ENCODE measurements at places on chromosomes 4 and X.

GRCh38 chrX:85859426-85859825 is 187.9 kb downstream of the CHM start:
- no peak overlapping the region for H3K4me3 ChIP-seq
- no peak for DNase-seq
- no peaks in the 10 kb centered on the region for H3K27me3 ChIP-seq
- no peaks in the 10 kb centered on the region for H3K4me1 ChIP-seq
- peaks cover 6% of the 10 kb centered on the region for H3K36me3 ChIP-seq

GRCh38 chr4:13597141-13597540 is 30.4 kb downstream of the BOD1L1 start:
- H3K27me3 ChIP-seq, result no peaks in the 10 kb centered on the region
- H3K4me1 ChIP-seq, result no peaks in the 10 kb centered on the region
- no peak overlapping the region for H3K27ac ChIP-seq
- no peak for DNase-seq
- H3K36me3 ChIP-seq, result peaks cover 44% of the 10 kb centered on the region
- H3K4me3 ChIP-seq, result no peak overlapping the region

GRCh38 chrX:13875572-13875971 is 58.7 kb upstream of the GPM6B start:
- no peaks in the 10 kb centered on the region for H3K36me3 ChIP-seq
- no peak for DNase-seq
- no peak overlapping the region for H3K27ac ChIP-seq
- H3K4me1 ChIP-seq, result no peaks in the 10 kb centered on the region
- H3K4me3 ChIP-seq, result no peak overlapping the region

DNA sequence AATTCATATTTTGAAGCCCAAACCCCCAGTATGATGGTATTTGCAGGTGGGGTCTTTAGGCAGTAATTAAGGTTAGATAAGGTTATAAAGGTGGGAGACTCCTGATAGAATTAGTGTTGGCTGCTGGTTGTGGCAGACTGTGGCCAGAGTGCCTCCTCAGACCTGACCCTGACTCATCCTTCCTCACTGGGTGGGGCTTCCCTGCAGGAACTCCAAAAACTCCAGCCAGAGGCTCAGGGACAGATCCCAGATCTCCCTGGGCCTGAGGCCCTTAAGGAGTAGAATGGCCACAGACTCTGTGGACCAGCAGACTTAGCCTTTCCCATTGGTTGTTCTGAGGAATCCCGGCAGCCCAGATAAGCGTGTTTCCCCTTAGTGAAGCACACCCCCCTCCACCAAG is 463.0 kb upstream of the CPEB2 start:
- no peak overlapping the region for H3K27ac ChIP-seq
- H3K4me1 ChIP-seq, result no peaks in the 10 kb centered on the region
- no peaks in the 10 kb centered on the region for H3K27me3 ChIP-seq
- no peak for DNase-seq
- no peak overlapping the region for H3K4me3 ChIP-seq

- no peak overlapping the region for H3K4me3 ChIP-seq
- DNase-seq, result no peak
- H3K4me1 ChIP-seq, result no peaks in the 10 kb centered on the region
- no peaks in the 10 kb centered on the region for H3K27me3 ChIP-seq
These were observed 399.7 kb downstream of the PABPC4L start for GRCh38 chr4:133801883-133802282.

- no peak overlapping the region for H3K27ac ChIP-seq
- DNase-seq, result no peak
- H3K4me1 ChIP-seq, result peaks cover 4% of the 10 kb centered on the region
These were observed 1.8 kb upstream of the MID1 start for GRCh38 chrX:10622197-10622596.

GRCh38 chr4:37453281-37453998 is 208.9 kb downstream of the NWD2 start:
- H3K4me3 ChIP-seq, result peak overlapping the region; percentile 52
- H3K27me3 ChIP-seq, result peaks cover 33% of the 10 kb centered on the region
- no peak overlapping the region for H3K27ac ChIP-seq
- H3K4me1 ChIP-seq, result peaks cover 12% of the 10 kb centered on the region
- DNase-seq, result peak; percentile 58
- no peaks in the 10 kb centered on the region for H3K36me3 ChIP-seq

DNA sequence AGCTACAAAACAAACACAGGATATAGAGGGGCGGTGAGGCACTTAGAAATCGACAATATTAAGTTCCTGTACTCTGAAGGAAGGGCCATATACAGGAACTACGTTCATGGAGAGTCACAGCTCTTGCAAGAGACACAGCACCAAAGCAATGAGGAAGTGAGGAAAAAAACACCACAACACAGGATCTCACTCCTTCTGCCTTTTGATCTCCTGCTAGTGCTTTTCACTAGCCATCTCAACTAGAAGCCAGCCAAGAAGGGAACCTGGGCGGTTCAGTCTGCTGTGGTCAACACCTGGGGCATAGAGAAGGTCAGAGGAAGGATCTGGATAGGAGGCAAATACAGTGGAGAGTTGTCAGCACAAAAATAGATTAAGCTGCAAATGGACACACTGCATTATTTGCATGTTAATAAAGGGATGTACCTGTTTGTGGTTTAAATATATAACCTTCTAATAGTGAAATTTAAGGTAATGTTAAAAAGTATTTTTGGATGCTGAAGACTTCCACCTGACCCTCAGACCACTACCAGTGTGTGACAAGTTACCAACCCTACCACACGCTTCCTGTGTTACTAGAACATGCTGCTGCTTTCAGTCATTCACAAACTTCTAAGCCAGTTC is 104.6 kb downstream of the DTHD1 start:
- H3K4me3 ChIP-seq, result peak overlapping the region; percentile 16
- H3K4me1 ChIP-seq, result peaks cover 22% of the 10 kb centered on the region
- H3K27ac ChIP-seq, result peak overlapping the region; percentile 63
- DNase-seq, result peak; percentile 46
- no peaks in the 10 kb centered on the region for H3K36me3 ChIP-seq

DNA sequence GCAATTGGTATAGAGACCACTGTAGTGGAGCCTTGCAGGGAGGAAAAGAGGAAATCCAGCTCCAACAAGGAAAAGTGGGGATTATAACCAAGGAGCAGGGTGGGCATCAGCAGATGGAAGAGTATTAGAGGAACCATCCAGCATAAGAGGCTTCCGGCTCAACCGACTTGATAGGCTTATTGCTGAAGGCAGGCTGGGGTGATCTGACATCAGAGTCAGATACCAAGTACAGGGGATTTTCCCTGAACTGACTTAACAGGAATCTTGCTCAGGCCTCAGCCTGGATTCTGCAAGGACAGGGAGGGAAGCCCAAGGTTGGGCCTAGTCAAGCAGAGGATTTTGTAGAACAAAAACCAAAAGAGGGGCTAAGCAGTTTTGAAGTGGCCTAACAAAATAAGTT is 129.6 kb downstream of the DCLK2 start:
- no peaks in the 10 kb centered on the region for H3K4me1 ChIP-seq
- no peak for DNase-seq
- peaks cover 9% of the 10 kb centered on the region for H3K27me3 ChIP-seq
- no peak overlapping the region for H3K27ac ChIP-seq
- no peaks in the 10 kb centered on the region for H3K36me3 ChIP-seq
- no peak overlapping the region for H3K4me3 ChIP-seq

GRCh38 chrX:54745676-54746075 is 52.4 kb downstream of the ITIH6 start:
- no peaks in the 10 kb centered on the region for H3K27me3 ChIP-seq
- no peaks in the 10 kb centered on the region for H3K4me1 ChIP-seq
- no peak for DNase-seq
- no peaks in the 10 kb centered on the region for H3K36me3 ChIP-seq
- H3K4me3 ChIP-seq, result no peak overlapping the region

GRCh38 chrX:71183341-71183740 is 38.7 kb downstream of the NLGN3 start:
- H3K4me3 ChIP-seq, result no peak overlapping the region
- no peak for DNase-seq
- H3K27me3 ChIP-seq, result no peaks in the 10 kb centered on the region
- H3K4me1 ChIP-seq, result peaks cover 12% of the 10 kb centered on the region
- H3K36me3 ChIP-seq, result peaks cover 3% of the 10 kb centered on the region

DNA sequence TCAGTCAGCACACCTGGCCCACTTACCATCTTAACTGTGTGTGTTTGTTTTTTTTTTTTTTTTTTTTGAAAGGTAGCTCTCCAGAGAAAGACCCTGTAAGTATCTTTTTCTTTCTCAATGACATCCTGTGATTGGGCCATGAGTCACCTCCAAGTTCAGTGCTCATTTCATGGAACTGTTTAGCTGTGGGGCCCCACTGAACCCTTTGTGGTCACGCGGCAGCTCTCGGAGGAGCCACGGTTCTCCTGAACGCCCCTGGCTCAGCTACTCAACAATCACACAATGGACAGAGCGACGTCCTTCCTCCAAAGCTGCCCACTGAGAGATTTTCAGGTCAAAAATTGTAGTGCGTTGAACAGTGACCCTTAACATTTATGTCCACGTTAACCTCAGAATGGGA is 14.2 kb upstream of the IL3RA start:
- H3K27me3 ChIP-seq, result peaks cover 11% of the 10 kb centered on the region
- H3K36me3 ChIP-seq, result no peaks in the 10 kb centered on the region
- H3K4me3 ChIP-seq, result no peak overlapping the region

DNA sequence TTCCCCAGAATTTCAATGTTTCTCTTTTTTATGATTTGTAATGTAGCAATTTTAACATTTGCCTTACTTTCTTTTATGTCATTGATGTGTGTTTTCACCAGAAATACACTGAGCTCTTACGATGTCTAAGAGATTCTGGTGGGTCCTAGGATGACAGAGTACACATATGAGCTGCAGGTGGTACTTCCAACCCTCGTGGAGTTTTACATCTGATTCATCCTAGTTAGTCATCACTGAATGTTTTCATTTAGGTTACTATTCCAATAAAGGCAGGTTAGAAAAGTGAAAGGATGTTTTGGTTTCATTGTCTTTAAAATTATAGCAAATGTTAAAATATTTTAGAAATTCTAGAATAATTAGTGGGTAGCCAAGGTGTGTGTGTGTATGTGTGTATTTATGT is 605.9 kb downstream of the ADGRL3 start:
- H3K36me3 ChIP-seq, result no peaks in the 10 kb centered on the region
- H3K4me3 ChIP-seq, result no peak overlapping the region
- no peaks in the 10 kb centered on the region for H3K4me1 ChIP-seq
- no peak for DNase-seq
- no peak overlapping the region for H3K27ac ChIP-seq

DNA sequence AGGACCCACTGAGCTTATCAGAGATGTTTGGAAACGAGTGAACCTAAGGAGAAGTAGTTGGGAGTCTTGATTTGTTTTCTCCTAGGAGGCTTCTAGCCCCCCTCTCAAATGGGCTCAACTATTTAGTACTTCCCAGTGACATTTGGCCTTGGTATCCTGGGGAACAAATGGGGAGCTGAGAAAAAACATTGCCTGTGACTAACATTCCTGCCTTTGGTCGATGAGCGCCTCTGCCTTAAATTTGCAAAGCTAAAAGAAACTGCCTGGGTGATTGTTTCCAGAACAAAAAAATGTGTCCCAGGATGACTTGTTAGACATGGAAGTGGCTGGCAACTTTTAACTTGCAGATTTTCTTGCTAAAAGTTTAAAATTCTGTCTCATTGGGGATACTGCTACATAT is 58.8 kb upstream of the IGFBP7 start:
- peaks cover 4% of the 10 kb centered on the region for H3K4me1 ChIP-seq
- H3K4me3 ChIP-seq, result no peak overlapping the region

- H3K4me3 ChIP-seq, result no peak overlapping the region
- H3K36me3 ChIP-seq, result no peaks in the 10 kb centered on the region
- no peaks in the 10 kb centered on the region for H3K4me1 ChIP-seq
- DNase-seq, result no peak
These were observed 44.6 kb upstream of the LINC00632 start for GRCh38 chrX:140664939-140665338.

DNA sequence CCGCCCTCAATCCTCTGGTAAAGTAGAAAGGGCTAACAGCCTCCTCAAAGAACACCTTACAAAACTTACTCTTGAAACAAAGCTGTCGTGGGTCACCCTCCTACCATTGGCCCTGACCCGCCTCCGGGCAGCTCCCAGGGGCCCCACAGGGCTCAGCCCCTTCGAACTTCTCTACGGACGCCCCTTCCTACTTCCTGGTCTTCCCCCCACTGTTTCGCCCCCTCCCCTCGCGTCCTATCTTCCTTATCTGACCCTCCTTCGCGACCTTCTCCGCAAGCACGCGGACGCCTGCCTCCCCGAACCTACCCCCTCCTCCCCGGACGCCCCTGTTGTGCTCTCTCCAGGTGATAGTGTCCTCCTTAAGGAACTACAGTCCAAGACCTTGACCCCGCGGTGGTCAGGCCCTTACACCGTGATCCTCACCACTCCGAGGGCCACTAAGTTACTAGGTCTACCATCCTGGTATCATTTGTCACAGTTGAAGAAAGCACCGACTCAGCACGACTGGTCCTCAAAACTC is 963.1 kb downstream of the RPA4 start:
- H3K4me3 ChIP-seq, result no peak overlapping the region
- H3K36me3 ChIP-seq, result no peaks in the 10 kb centered on the region
- no peak overlapping the region for H3K27ac ChIP-seq
- no peaks in the 10 kb centered on the region for H3K4me1 ChIP-seq
- H3K27me3 ChIP-seq, result no peaks in the 10 kb centered on the region

DNA sequence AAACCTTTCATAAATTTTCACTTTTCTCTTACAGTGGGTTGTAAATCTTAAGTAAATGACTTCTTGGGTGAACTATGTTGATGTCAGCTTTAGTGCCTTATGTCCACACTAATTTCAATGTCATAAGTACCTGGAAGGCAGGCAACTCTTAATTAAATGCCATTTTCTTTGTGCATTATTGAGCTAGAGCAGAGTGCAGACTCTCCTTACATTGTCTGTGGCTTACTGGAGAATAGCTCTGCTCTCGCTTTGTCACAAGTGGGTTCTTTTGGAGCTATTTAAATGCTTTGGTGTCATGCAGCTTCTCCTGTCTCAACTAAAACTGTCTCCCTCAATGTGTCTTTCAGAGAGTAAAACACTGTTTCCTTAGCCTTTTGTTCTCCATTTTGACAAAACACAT is 411.6 kb downstream of the STIM2 start:
- no peak for DNase-seq
- no peak overlapping the region for H3K27ac ChIP-seq
- H3K36me3 ChIP-seq, result no peaks in the 10 kb centered on the region
- H3K27me3 ChIP-seq, result no peaks in the 10 kb centered on the region
- no peak overlapping the region for H3K4me3 ChIP-seq

GRCh38 chr4:66872661-66873060 is 672.6 kb downstream of the CENPC start:
- H3K36me3 ChIP-seq, result no peaks in the 10 kb centered on the region
- no peak overlapping the region for H3K27ac ChIP-seq
- H3K4me1 ChIP-seq, result no peaks in the 10 kb centered on the region
- no peaks in the 10 kb centered on the region for H3K27me3 ChIP-seq
- no peak overlapping the region for H3K4me3 ChIP-seq
- no peak for DNase-seq
